ENCODE measurements at places on chromosomes 1 and 21. TPM values are rescaled to one million over a fixed set of nuclear protein-coding genes. Genes with fewer than 3 reads are reported as not detected.

Gene GPR37L1
- total RNA-seq: not detected

Gene PROK1
- total RNA-seq: not detected

Gene NUF2
- not detected for total RNA-seq

Gene UTP11
- 16.5 TPM for total RNA-seq

Gene PTPRC
- total RNA-seq: 21.3 TPM

Gene CR1L
- total RNA-seq: not detected

GRCh38 chr1:78641558-78641957, 8.1 kb upstream of the IFI44 start:
- no peak for DNase-seq

DNA sequence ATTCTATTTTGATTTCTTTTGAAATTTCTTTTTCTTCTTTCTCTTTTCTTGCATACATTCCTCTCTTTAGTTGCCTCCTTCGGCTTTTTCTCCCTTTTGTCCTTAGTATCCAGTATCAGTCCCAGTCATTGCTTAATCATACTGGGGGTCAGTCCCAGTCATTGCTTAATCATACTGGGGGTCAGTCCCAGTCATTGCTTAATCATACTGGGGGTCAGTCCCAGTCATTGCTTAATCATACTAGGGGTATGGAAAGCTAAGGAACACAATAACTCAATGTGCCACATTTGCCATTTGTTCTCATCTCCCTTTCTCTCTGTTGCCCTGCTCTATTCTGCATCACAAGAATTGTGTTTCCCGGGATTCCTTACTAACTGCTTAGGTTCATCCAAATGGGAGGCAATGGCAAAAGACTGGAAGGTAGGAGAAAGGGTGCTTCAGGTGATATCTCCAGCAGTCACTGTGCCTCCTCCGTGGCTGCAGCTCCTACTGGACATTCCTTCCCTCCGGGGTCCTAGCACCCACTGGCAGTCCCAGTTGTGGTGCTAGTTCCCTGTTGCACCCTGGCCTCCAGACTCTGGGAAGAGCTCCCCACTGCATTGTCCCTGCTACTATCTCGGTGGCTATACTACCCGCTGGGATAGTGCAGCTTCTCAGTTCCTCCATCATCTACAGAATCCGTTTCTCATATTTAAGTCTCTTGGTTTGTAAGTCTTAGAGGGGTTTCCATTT, 32.6 kb upstream of the LAMC1 start:
- DNase-seq: no peak

GRCh38 chr1:204077979-204078696, 5.2 kb downstream of the SOX13 start:
- no peak for DNase-seq

- DNase-seq: no peak
These were observed 7.0 kb upstream of the TNFRSF1B start for GRCh38 chr1:12159816-12160215.

DNA sequence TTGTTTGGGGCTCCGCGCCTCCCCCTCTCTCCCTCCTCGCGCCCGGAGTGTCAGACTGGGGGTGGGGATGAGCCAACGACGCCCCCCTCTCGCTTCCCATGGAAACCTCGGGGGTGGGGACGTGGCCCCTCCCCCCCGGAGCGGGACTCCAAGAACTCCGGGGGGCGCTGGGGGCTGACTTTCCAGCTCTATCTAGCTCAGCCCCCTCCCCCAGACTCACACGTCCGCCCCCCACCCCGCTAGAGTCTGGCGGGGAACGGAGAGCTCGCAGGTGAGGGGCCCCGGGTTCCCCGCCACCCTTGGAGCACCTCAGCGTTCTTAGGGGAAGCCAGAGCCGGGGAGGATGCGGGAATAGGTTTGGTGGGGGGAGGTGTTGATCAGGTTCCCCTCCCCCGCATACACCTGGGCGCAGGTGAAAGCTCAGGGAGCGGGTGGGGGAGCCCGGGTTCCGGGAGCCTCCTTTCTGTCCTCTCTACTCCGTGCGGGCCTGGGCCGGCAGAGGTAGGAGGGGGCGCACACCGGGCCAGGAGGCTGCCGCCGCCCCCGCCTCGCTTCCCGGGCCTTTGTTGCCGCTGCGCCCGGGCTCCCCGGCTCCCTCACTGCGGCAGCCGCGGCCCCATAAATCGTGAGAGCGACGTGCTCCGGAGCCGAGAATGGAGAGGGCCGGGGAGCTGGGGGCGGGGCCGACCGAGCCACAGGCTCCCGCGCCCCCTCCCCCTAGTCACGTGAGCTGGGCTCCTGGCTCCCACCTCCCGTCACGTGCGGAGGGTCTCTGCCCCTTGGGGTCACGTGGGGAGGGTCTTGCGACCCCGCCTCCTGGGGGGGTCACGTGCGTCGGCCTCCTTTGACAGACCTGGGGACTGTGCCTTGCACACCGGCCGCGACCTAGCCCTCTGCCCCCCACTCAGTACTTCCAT, 1.9 kb downstream of the EFNA3 start:
- DNase-seq: no peak

- no peak for DNase-seq
These were observed 25.3 kb downstream of the UBASH3A start for GRCh38 chr21:42429021-42429420.

DNA sequence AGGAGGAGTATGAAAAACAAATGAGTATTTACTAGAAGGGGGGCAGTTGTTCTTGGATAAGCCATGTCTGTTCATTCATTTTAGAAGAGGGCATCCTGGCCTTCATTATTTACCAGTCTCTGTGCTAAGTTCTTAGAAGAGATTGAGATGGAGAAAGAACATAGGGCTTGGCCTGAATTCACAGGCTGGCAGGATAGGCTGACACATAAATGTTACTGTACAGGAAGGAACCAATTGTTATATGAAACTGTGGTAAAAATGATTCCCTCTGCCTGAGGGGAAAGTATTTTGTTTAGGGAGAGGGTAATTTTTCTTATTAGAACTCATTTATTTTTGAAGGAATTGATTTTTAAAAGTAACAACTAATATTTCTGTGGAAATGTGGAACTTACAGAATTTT, 99.5 kb downstream of the MAN1A2 start:
- no peak for DNase-seq

- DNase-seq: no peak
These were observed 122.6 kb downstream of the KCNJ6 start for GRCh38 chr21:37793660-37794059.

DNA sequence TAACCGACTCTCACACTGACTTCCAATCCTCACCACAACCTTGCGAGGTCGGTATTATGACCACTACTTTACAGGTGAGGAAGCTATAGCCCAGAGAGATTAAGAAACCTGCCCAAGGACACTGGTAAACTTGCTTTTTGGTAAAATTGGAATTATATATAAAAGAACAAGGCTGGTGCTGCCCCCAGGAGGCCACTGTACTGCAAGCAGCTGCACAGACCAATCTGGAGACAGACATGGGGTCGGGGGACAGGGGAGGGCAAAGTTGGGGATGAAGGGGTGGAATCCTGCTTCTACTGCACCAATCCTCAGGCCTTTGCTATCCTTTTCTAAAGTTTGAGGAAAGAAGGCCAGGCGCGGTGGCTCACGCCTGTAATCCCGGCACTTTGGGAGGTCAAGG, 280.8 kb downstream of the SPATA17 start:
- DNase-seq: no peak

GRCh38 chr1:93758842-93759515, 77.3 kb upstream of the BCAR3 start:
- DNase-seq: no peak

DNA sequence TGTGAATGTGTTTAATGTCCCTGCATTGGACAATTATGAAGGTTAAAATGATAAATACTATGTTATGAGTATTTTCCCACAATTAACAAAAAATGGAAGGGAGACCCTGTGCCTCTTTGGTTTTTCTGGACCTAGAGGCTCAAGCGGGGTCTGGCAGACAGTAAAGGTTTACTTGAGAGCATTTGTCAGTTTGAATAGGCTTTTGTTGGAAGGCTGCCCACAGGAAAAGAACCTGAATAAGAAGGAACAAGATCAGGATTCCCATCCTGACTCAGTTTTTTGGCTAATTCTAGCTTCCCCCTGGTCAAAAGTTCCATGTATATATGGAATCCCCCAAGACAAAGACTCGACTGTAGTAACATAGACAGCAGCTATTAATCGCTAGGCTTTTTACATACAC, 150.9 kb upstream of the JUN start:
- no peak for DNase-seq

- DNase-seq: no peak
These were observed 394.4 kb downstream of the PTPRU start for GRCh38 chr1:29630756-29631155.

- no peak for DNase-seq
These were observed 56.9 kb upstream of the IVNS1ABP start for GRCh38 chr1:185373813-185374529.

DNA sequence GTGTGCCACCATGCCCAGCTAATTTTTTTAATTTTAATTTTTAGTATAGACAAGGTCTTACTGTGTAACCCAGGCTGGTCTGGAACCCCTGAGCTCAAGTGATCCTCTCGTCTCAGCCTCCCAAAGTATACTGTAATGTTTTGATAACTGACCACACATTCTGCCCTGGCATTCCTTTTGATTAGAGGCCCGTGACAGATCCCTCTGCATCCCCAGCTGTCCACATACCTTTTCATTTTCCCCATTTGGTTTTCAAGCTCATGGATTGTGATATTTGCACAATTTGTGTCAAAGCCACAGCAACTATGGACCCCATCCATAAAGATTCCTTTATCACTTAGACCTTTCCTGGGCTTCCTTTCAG, 116.8 kb upstream of the ATP1A1 start:
- no peak for DNase-seq

DNA sequence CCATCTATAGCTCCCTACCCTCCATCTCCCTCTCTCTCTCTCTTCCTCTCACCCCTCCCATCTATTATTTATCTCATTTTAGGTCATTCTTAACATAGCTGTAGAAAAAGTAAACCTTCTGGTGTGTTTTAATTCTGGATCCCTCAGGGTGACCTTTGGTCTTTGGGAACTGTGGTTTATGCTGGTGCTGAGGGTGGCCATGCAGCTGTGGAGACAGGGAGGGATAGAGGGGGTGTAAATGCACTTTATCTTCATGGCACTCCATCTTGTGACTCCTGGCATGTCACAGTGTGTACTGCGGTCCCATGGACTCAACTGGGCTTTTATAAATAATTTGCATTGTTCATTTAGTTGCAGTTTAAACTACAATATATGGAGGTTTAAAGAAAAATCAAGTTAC, 50.2 kb upstream of the RUNX1 start:
- DNase-seq: no peak

DNA sequence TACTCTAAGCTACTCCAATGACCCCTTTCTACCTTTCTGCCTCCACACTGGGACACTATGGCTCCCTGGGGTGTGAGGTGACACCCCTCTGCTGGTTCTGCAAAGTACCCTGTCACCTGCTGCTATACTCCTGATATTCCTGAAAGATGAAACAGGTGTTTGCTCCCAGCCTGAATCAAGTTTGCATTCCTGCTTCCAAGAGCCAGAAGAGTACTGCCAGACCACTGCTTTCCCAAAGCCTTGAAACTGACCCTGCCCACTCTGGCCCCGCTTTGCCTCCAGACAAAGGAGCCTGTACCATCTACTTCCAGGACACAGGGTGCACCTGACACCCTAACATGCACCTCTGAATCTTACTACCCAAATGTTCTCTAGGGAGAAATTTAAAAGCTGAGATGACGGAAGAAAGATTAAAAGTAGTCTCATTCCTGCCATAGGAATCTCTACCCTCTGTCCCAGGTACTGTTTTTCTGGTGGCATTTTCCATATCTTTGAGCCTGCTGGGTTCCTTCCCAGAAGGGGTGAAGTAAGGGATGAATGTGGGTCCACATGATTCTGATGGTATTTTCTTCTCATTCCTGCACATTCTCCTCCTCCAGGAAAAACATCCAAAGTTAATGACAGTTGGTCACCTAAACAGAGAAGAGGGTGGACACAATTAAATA, 70.3 kb upstream of the DUSP10 start:
- no peak for DNase-seq

GRCh38 chr1:233479110-233479890, 134.6 kb upstream of the KCNK1 start:
- no peak for DNase-seq

GRCh38 chr1:234769284-234769985, 159.5 kb upstream of the IRF2BP2 start:
- DNase-seq: no peak

DNA sequence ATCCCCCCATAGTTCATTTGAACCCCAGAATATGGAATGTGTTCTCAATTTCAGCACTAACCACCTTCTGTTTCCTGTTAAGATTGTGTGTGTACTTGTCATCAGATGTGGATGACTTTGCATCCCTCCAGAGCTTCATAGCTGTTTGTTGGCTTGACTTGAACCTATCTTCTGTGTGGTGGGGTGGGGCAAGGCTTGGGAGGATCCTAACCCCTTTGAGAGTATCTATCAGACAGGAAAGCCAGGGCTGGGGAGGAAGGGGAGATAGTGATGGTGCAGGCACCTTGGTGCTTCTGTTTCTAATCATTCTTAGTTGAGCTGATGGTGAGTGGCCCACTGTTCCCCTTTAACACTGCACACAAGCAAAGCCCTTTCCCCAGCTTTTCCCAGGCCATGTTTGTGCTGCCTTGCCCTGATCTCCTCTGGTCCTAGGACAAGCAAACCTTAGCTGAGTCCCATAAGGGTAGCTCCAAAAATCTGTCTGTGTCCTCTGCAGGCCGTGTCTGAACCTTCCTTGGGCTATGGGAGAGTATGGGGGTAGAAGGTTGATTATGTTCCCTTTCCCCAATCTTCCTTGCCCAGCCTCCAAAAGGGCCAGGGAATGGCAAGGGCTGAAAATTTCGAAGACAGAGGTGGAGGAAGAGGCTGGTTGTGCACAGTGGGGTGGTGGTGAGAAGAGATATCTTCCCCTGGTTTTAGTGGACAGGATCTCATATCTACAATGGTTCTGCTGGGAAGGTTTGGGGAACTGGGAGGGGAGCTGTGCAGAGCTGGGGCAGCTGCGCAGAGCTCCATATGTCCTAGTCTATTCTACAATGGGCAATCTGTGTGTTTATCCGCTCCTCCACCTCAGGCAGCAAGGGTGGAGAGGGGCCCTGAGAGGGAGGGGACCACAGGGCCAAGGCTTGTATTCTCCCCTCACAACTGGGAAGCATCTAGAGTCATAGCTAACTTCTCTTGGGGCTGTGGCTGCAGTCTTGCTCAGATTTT, 1.4 kb downstream of the NHLH1 start:
- no peak for DNase-seq

DNA sequence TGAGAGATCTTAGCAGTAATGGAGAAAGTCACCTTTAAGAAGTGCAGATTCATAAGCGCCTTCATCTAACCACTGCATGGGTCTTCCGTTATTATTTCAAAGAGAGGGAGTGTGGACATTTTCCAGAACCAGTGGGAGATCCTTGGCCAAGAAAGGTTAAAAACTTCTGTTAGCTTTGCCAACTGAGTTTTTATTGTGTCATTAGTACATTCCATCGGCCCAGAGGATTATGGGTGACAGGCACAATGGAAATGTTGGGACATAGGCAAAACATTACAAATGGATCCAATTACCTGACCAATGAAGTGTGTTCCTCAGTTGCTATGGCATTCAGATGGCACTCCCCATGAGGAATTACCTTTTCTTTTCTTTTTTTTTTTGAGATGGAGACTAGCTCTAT, 115.5 kb downstream of the PPIAL4G start:
- no peak for DNase-seq

All from ascending aorta (tissue), 2 donors.